ENCODE measurements at places on chromosomes 5 and 9.
A peak's percentile ranks its signal among the peaks of the same experiment; 100 is the strongest.

DNA sequence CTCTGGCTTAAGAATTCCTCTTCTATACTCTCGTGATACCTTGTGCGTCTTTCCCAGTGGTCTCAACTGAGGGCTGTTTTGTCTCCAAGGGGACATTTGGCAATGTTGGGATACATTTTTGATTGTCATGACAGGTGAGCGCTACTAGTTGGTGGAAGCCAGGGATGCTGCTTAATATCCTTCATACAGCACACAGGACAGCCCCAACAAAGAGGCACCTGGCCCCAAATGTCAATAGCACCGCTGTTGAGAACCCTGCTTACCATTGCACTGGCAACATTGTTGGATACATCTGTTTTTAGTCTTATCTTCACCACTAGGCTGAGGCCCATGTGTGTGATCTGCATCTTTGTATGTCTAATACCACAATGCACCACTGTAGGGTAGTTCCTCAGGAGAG lies 114.1 kb downstream of the C9orf152 start:
- no peak for DNase-seq

DNA sequence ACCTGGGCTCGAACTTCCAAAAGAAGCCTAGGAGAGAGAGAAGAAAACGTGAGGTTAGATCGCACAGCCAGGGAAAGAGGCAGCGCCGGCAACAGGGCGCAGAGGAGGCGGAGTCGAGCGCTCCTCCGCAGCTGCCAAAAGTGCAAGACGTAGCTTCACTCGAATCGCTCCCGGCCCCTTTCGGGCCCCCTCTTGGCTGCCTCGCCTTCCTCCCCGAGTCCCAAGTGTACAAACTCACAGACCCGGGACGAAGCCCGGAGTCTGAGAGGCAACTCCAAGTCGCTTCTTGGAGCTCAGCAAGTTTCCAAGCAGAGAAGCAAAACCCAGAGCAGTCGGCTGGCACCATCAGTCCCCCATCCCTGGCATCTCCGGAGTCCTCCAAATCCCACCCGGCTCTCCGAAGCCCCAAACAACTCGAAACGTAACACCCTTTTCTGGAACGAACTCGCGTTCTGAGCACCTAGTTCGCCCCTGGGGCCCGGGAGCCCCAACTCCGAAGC lies 1.2 kb downstream of the MIER3 start:
- peak; percentile 80 for DNase-seq

GRCh38 chr5:36606428-36607113 lies at the start of gene SLC1A3:
Gene SLC1A3 (plus strand): TSS chr5:36606606. CDS start chr5:36608424, 1,818 bp downstream.
- peak; percentile 61 for DNase-seq

DNA sequence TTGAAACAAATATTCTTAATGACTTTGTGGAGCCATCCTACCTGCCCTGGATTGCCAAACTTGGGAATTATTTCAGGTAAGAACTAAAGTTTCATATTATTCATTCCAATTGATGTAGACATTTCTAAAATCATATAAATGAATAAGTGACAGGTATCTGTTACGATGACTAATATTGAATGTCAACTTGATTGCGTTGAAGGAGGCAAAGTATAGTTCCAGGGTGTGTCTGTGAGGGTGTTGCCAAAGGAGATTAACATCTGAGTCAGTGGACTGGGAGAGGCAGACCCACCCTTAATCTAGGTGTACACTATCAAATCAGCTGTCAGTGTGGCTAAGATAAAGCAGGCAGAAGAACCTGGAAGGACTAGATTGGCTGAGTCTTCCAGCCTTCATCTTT lies 1688.4 kb upstream of the CDH9 start:
- no peak for DNase-seq

DNA sequence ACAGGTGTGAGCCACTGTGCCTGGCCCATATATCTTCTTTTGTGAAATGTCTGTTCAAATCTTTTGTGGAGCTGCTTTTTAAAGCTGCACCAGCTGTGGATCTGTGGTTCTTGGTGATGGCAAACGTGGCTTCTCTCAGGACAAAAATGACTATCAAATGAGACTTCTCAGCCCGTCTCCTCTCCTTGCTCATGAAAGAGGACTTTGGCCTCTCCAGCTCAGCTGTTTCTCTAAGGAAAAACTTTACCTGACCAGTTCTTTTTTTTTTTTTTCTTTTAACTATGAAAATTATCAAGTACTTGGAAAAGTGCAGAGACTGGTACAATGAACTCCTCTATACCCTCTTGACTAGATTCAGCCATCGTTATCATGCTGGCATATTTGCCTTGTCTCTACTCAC lies 44.8 kb downstream of the RALGPS1 start:
- DNase-seq, result no peak

- DNase-seq, result no peak
These were observed 528.7 kb upstream of the ZNF608 start for GRCh38 chr5:125274938-125275724.

DNA sequence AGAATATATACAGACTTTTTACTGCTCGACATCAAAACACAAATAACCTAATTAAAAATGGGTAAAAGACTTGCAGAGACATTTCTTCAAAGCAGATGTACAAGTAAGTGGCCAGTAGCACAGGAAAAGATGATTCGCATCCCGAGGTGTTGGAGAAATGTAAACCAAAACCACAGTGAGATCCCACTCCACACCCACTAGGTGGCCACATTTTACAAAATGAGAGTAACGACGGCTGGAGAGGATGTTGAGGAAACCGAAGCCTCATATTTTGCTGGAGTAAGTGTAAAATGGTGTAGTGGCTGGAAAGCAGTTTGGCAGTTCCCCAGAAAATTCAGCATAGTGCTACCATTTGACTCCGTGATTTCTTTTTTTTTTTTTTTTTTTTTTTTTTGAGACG lies 21.3 kb upstream of the GBGT1 start:
- DNase-seq, result peak; percentile 91

DNA sequence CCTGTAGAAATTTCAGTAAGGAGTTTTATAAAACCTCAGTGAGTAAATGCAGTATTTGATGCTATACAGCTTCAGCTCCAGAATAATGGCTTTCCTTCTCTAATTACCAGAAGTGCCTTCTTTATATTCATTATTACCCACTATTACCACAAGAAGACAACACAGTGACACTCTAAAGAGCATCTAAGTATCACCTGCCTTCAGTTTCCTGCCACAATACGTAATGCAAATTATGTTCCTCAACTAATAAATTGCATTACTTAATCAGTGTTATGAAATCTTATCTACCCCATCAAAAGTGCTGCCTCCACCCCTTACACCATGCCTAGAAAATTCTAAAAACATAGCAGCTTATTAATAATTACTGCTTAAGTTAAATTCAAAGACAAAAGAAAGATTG lies 91.9 kb downstream of the TRPM6 start:
- DNase-seq, result no peak

DNA sequence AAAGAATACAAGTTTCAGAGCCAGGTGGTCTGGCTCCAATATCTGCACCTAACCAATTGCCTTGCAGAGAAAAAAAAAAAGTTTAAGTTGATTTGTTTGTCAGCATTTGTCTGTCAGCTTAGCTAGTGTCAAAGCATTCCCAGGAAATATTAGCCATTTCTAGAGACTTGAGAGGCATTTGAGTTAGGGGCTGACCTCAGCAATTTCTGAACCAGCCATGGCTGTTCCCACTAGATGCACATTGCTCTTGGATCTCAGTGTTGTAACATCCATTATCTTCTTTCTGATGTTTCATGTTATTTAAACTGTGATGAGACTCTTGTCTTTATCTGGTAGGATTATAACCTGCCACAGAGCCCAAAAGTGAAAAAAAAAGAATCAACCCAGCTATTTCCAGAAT lies 102.3 kb downstream of the NDUFAF2 start:
- no peak for DNase-seq

- DNase-seq, result peak; percentile 31
These were observed 247.4 kb upstream of the RASA1 start for GRCh38 chr5:87020099-87020934.
